ENCODE measurements at places on chromosomes 5 and 9. TPM values are rescaled to one million over a fixed set of nuclear protein-coding genes. Genes with fewer than 3 reads are reported as not detected.

GRCh38 chr5:82331557-82331956 lies 53.4 kb upstream of the RPS23 start:
- DNase-seq, result no peak

- DNase-seq, result no peak
Observed at GRCh38 chr5:143418140-143418866, 14.8 kb upstream of the NR3C1 start.

The PALM2AKAP2 gene
- total RNA-seq, result 5.6 TPM

The ASPN gene
- total RNA-seq, result not detected

The SPINK13 gene
- not detected for total RNA-seq

The NDUFAF2 gene
- total RNA-seq, result 38.4 TPM

Data from neural crest cell (in vitro differentiated cells).